Stimulated activated CD4-positive, alpha-beta T cell treated with anti-CD3 and anti-CD28 coated beads, Interleukin-1b, Interleukin-23, amount 100 ng/mL, for 24 hours (primary cell): ENCODE measurements at places on chromosomes 16 and 17.
A peak's percentile ranks its signal among the peaks of the same experiment; 100 is the strongest.

DNA sequence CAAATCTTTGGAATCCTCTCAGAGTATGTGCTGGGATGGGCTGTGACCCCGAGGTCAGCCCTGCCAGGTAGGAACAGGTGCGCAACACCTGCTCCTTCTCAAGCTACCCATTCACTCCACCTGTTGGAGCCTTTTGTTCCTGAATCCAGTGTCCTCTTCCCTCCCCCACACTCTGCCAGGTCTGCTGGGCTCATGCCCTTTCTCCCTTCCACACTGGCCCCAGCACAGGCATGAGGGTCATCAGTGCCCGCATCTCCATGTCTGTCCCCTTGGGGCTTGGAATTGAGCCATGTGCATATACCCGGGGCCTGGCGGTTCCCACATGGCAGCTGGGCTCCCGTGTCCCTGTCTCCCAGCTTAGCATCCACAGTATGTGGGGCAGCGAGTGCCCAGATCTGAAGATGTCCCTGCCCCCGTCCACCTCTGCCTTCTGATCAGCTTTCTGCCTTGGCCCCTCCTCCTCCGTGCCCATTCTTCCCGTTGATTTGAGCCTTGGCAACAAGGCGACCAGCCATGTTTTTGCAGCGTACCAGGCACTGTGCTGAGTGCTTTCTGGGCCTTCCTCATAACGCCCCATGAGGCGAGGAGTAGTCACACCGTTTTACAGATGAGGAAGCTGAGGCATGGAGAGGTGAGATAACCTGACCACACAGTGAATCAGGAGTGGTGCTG, 102.2 kb downstream of the RAP1GAP2 start:
- no peak for DNase-seq

DNA sequence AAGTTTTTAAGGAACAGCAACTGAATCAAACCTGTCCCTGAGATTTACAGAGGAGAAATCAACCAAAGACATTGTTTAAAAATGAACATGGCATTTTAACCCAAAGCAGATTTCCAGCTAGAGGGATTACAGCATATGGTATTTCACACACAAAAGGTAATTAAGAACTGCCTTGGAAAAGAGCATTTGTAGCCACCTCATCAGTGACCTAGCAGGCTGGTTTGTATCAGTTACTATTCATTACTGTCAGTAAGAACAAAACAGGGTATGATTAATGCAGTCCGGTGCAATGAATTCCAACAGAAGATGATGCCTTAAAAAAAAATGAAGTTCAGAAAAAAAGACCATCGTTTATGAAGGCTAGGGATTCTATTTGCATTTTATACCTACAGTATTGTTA, 219.9 kb downstream of the CHD9NB start:
- DNase-seq, result no peak

- no peak for DNase-seq
These were observed 76.0 kb downstream of the BANP start for GRCh38 chr16:88026964-88027938.

DNA sequence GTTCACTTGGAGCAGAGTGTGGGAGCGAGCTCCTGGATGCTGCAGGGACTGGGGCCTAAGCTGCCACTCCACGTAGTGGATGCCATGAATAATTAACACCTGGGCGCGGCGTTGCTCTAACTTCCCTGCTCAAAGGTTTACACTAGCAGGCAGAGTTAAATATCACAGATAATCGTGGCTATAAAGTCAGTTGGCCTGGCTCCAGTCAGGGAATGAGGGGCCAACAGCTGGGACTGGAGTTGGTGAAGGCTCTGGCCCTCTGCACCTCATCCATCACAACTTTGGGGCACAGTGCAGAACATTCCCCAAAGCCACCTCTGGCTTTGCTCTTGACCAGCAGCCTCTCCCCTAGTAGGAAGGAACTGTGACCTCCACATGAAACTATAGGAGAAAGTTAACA, 10.9 kb downstream of the HOXB4 start:
- DNase-seq, result no peak

GRCh38 chr17:59901604-59902003, 8.7 kb downstream of the RPS6KB1 start:
- no peak for DNase-seq

GRCh38 chr17:21199856-21200255, 14.1 kb downstream of the TMEM11 start:
- DNase-seq, result no peak

DNA sequence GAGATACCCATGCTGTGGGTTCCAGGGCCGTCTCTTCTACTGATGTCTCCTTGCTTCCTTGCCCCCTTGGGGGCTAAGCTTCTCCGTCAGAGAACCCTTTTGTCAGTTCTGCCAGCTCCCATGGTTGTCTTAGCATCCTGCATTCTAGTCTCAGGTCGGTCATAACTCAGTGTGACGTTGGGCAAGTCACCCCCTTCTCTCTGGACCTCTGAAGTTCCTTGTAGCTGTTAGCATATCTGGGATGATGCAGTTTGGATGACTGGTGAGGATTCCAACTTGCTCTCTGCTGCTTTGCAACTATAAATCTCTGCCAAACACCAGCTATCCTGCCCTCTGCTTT, 8.9 kb upstream of the MYL4 start:
- no peak for DNase-seq

DNA sequence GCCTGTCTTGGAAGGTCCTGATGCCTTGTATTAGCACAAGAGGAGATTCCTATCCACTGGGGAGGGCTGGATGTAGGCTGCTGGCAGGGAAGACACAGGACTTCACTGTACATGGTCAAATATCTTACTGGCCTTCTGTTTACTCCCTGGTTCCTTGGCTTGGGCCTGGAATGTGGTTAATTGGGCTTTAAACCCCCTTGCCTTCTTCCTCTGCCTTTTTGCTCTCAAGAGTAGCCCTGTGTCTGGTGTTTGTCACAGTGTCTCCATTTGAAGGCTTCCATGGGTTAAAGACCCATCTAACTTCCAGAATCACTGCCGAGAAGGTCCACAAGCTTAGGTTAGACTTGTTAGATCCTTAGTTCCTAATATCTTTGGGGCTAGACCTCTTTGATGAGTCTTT, 7.1 kb upstream of the CHCT1 start:
- DNase-seq, result no peak

DNA sequence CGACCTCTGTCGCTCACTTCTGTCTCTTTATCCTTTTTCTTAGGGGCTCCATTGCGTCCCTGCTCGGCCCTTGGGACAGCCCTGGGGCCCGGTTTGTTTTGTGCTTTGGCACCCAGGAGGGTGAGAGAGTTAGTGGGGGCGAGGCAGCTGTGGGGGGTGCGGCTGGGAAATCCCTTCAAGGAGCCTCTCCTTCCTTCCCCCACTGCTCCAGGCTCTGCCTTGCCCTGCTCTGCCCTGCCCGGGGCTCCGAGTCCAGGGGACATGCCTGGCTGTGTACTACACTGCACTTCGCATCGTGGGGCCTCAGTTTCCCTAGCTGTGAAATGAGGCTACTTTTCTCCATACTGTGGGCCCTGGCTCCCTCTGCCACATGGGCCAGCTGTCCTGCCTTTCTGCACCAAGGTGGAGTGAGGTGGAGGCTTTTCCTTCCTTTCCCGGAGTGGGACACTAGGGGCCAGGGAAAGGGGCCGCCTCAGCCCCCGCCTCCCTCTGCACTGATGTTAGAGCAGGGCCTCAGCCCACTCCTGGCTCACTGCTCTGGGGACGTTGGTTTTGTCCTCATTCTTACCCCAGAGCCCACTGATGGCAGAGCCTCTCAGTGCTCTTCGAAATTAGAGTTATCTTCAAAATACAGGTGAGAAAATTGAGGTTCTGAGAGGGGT, 980 bp downstream of the LLGL1 start:
- no peak for DNase-seq

DNA sequence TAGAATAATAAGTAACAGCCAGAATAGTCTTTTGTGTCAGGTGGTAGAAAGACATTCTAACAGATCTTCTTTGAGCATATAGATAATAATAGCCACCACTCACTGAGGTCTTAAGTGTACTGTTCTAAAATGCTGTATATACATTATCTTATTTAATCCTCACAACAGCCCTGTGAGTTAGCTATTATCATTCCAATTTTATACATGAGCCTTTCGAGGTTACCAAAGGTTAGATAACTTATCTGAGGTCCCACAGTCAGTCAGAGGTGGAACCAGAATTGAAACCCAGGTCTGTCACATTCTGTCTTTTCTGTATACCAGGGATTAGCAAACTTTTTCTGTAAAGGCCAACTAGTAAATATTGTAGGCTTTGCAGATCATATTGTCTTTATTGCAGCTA, 23.2 kb downstream of the REXO5 start:
- no peak for DNase-seq

GRCh38 chr16:50263940-50264929, 2.1 kb upstream of the ADCY7 start:
- DNase-seq, result no peak

DNA sequence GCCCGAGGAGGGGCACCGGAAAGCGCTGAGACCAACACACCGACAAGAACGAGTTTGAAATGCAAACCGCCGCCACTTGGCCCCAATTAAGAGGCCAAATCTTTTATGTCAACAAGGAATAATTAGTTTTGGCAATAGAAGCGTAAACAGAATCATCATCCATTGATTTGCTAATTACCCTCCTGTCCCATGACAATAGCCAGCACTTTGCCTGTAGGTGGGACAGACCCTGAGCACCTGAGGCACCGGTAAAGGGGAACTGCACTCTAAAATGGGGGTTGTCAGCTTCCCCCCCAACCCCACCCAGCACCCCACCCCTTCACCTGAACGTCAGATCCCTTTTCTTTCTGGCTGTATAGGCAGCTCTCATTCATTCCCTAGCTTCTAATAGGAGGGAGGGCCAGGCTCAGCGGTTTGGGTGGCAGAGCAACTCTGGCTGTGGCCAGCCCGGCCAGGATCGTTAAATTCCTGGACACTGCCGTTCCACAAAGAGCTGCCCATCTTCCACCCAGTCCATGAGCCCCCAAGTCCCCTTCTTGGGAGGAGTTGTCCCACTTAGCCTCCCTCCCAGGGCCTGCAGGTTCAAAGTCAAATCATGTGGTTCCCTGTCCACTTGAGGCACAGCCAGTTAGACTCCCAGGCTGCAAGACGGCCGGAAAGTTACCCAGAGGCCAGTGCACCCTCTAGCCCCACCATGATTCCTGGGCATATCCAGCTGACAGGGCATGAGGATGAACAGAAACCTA, 45.8 kb downstream of the WNT3 start:
- no peak for DNase-seq

GRCh38 chr16:53304334-53304733, 129.9 kb upstream of the RBL2 start:
- DNase-seq, result no peak

GRCh38 chr17:64354824-64355535, 35.7 kb downstream of the PECAM1 start:
- no peak for DNase-seq

DNA sequence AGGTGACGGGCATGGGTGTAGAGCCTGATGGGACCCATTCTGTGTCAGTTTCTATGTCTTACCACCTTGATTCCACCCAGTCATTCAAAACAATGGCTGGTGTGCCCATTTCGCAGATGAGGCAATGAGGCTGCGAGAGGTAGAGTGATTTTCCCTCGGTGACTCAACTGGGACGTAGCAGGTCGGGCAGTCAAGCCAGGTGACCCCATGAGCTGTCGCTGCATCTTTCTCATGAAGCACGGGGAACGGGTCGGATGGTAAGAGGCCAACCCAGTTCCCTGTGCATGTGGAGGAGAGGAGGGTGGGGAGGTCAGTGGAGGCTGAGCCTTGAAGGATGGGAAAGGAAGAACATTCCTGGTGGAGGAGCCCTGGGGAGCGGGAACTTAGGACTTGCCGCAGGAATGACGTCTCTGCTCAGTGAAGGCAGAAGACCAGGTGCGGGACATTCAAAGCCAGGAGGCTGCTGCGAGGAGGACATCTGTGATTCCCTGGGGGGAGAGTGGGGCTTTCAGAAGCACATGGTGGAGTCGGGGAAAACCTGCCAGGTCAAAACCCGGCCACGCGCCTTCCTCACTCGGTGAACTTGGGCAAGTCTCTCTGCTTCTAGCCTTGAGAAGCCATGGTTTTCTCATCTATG, 1.1 kb downstream of the IL21R start:
- no peak for DNase-seq

DNA sequence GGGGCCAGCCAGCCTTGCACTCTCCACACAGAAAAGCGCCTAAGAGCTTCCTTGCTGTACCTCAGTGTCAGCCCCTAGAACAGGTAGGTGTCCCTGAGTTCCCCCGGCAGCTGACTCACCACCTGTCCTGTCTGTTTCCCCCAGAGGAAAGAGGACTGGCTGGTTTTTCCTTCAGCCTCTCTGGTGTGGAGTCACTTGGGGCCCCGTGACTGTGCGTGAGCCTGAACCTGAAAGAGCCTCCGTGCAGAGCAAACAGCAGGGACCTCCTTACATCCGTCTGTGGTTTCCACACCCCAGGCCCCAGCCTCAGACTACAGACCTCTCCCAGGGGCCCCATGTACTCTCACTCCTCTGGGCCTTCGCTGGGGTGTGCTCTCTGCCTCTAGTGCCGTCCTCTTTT, 87.8 kb downstream of the GNAO1 start:
- peak; percentile 4 for DNase-seq
